Kidney epithelial cell (primary cell): ENCODE measurements at places on chromosomes 13 and 19. TPM values are rescaled to one million over a fixed set of nuclear protein-coding genes. Genes with fewer than 3 reads are reported as not detected.
A peak's percentile ranks its signal among the peaks of the same experiment; 100 is the strongest.

GRCh38 chr19:18814063-18814462, 17.7 kb upstream of the UPF1 start:
- no peak for DNase-seq

- peak; percentile 37 for DNase-seq
Measured at GRCh38 chr13:48500652-48501197, 32.2 kb downstream of the RCBTB2 start.

GRCh38 chr19:10113592-10113963, 2.1 kb downstream of the P2RY11 start:
- DNase-seq = no peak

- no peak for DNase-seq
Measured at GRCh38 chr13:48527955-48528354, 4.9 kb downstream of the RCBTB2 start.

Gene SLC10A2
- not detected in 2 replicates for total RNA-seq

Gene GRK1
- not detected in 2 replicates for total RNA-seq
